ENCODE measurements at places on chromosomes 12 and 14.

GRCh38 chr14:103161054-103161397 lies 37.8 kb downstream of the TNFAIP2 start:
- DNase-seq, result no peak

DNA sequence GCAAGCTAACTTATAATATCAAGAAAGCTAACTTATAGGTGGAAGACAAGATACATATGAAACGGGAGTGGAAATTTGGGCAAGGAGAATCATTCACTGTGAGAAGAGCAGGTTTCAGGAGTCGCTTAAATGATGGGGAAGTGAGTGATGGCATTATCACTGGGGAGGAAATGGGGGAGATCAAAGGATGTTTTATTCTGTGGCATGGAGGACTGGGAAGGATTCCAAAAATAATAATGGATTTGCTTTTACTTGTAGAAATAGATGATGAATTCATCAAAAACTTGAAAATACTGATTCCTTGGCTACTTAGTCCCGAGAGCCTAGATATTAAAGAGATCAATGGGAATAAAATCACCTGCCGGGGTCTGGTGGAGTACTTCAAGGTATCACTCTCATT lies 47.8 kb downstream of the SAV1 start:
- DNase-seq, result no peak

- no peak for DNase-seq
Measured at GRCh38 chr12:95102916-95103671, 29.7 kb upstream of the NR2C1 start.

DNA sequence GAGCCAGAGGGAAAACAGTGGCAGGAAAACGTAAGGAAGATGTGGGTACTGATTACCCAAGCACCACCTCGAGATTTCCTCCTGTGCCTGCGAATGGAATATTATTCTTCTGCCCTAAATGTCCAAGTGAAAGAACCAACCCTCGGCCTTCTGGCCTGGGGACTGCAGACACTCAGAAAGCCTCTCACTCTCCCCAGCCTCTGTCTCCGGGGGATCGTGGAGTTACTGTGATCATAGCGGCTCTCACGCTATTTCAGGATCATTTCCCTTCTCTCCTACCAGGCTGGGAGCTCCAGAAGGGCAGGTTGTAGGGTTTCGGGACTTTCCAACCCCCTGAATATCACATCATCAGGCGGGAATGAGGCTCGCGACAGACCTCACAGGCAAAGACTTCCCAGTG lies 68.9 kb downstream of the KDM2B start:
- no peak for DNase-seq

- DNase-seq, result no peak
Measured at GRCh38 chr14:68636597-68636996, 156.3 kb downstream of the ZFP36L1 start.

DNA sequence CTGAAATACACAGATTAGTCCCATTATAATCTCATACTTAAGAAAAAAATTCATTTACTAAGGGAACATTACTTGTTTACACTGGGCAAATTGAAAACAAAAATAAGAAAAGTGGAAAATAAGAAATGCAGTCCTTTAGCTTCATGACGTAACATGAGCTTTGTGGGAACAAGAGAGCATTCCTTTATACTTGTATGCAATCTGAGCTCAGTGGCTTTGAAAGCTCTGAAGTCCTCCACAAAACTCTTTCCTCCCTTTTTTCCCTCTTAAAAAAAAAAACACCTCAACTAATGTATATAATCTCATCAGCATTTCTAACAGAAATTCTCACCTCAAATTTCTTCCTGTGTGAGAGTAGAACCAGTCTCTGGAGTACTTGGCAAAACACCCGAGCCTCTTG lies 76.9 kb upstream of the OTX2 start:
- no peak for DNase-seq

DNA sequence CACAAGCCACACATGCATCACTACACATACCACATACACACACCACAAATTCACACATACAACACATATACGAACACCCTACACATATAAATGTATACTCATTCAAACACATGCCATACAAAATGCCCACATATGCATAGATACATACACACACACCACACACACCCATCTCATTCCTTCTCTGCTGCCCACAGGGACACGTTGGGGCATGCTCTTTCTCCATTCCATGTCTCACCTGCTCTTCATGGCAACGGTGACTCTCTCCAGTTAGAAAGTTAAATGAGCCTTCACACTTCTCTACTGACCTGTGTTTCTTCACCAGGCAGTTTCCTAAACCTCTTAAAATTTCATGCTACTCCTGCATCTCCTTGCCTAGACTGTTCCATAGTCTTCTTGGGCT lies 1194.8 kb downstream of the BCL11B start:
- DNase-seq, result no peak

DNA sequence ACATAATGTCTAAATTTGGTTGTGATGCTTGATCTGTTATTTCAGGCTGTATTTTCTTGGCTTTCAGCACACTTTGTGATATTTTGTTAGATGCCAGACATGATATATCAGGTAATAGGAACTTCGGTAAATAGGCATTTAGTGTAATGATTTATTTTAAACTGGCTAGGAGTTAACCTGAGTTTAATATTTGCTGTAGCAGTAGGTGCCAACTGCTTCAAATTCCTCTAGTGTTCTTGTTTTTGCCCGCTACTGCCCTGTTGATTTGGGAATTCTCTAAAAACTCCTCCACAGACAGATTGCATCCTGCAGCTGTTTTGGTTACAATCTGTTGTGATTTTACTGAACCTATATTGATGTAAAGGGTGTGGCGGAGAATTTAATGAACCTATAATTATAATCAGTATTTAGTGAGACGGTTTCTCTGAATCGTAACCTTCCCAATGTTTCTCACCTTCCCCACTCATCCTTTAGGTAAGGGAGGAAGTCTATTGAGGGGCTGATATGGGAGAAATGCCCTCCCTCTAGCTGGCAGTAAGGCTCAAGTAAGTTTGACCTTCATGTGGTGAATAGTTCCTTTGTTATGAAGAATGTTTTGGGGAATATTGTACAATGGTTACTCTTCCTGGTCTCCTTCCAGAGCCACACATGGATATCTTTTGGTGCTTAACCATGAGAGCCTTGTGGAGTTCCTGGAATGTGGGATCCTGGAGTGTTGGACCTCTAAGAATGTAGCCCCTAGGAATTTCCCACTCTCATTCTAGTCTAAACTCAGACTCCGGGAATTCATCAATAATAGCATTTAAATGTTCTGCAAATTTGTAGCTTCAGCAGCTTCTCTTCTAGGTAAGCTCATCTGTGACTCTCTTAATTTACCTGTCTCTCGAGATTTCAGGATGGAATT lies 634.1 kb downstream of the FSCB start:
- no peak for DNase-seq

GRCh38 chr12:77514511-77514910 lies 316.2 kb upstream of the NAV3 start:
- no peak for DNase-seq

DNA sequence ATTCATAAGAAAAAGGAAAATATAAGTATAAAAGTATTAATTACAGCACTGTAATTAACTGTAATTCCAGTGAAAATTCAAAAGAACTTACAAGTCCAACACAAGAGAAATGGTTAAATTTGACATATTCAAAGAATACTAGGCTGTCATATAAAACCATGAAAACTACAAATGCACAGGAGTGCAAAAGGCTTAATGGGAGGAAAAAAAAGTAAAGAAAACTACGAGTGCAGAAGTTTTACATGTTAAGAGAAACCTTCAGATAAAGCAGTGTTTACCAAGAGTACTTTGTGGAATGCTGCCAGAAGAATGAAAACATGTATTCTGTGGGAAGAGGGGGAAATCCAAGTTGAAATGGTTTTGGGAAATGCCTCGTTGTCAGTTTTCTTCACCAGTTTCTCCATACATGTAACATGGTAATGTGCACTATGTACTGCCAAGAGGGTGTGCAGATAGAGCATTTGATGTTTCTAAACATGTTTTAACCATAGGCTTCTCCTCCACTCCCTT lies 9.1 kb downstream of the HEATR5A start:
- DNase-seq, result no peak

DNA sequence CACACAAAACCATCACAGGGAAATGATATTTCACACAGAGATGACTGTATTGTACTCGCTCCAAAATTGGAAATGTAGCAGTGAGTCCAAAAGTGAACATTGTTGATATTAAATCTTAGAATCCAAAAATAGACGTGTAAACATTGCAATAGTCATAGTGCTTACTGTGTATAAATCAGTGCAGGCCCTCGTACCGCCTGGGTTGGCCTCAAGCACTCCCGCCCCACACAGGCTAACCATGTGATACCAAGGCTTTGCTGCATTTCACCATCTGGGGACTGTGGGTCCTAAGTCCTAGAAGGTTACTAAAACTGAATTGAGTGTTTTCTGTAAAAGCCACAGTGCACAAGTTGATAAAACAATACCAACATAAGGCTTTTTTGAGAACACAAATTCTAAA lies 107.3 kb downstream of the PPP2R5E start:
- no peak for DNase-seq

GRCh38 chr12:117836999-117837736 lies 131.6 kb downstream of the KSR2 start:
- peak; percentile 59 for DNase-seq

GRCh38 chr14:90871605-90872233 lies 55.5 kb upstream of the TTC7B start:
- DNase-seq, result no peak

DNA sequence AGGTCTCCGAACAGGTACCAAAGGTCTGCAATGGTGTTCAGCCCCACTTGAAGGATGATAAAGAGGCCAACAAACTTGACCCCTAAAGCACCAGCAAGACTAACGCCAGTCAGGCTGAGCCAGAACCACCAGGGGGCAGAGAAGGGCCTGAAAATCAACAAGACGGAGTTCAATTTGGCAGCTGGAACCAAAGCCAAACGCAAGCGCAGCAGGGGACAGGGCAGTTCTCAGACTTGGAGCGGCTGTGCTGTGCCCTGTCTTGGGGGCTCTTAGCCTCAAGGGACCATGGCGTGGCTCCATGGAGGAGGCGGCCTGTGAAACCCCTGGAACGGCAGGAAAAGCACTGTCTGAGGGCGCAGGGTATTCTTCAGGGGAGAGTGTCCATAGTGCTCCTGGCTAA lies 19.6 kb downstream of the POMT2 start:
- peak; percentile 38 for DNase-seq

DNA sequence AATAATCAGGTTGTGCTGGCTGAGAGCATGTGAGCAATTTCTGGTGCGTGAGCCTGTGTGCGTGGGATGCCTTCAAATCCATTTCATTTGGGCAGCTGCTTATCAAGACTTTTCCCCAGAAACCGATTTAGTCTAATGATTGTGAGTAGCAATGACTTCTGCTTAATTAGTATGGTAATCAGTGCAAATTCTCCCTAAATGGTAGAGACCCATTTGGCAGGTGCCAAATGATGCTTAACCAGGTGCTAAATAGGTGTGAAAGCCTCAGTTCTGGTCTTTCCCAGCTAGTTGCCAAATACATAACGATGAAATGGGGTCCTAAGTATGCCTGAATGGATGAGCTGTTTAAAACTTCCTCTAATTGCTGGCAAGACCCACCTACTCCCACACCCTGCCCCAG lies 248.4 kb upstream of the CCDC196 start:
- no peak for DNase-seq

- no peak for DNase-seq
Measured at GRCh38 chr12:41966001-41966400, 178.7 kb downstream of the GXYLT1 start.

GRCh38 chr12:101707131-101707782 lies 9.8 kb downstream of the CHPT1 start:
- DNase-seq, result no peak

DNA sequence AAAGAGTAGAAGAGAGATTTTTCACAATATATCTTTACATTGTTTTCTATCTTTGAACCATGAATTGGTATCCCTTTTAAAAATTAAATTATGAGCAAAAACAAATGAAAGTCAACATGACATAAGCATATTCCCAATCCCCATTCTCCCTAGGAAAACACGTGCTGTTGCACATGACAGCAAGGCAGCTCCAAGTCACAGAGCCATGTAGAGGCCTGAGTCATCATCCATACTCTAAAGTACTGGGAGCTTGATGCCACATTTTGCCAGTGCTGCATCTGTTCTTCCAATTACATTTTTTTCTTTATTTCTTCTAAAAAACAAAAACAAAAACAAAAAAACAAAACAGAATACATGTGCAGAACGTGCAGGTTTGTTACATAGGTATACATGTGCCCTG lies 115.2 kb downstream of the ITPR2 start:
- no peak for DNase-seq

GRCh38 chr12:46407361-46407760 lies 34.8 kb upstream of the SLC38A2 start:
- DNase-seq, result no peak

GRCh38 chr12:109671502-109671901 lies 42.1 kb upstream of the FAM222A start:
- DNase-seq, result no peak

DNA sequence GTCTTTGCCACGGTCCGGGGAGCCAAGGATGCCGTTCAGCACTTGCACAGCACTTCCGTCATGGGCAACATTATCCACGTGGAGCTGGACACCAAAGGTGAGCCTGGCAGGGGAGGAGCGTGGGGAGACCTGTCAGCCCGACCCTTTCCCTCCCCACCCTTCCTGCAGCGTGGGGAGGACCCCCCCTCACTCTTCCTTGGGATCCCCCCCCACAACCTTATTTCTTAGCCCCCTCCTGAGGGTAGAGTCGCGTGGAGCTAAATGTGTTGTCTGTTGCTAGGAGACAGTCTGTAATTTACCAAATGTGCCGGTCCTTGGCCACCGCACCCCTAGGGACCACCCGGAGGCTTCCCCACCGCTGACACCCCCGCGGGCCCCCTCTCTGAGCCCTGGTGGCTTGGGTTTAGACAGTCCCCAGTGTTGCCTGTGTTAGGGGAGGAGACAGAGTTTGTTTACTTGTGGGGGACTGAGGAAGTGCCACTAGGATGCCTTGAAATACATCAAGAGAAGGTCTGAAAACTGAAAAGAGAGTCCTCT lies 2.3 kb downstream of the SETD1B start:
- no peak for DNase-seq

GRCh38 chr12:16112612-16113560 lies 164.6 kb downstream of the SLC15A5 start:
- no peak for DNase-seq

DNA sequence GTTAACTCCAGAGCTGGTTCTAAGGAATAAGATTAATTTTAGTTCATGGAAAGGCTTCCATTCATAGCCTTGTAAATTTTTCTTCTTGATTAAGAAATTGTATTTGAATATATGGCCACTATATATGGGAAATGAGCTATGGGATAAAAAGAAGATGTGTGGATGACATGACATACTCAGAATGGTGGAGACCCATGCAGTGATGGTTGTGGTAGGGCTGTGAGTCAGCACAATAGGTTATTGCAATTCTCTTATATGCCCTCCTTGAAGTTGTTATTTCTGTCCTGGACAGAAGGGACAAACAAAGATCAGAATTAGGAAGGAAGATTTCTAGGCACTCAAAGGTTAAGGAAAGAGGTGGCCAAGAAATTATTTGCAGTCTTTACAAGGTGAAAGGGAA lies 21.5 kb downstream of the RASSF9 start:
- no peak for DNase-seq

Data from activated CD4-positive, CD25-positive, alpha-beta regulatory T cell (primary cell).